ENCODE measurements at places on chromosomes 3 and 15. TPM values are rescaled to one million over a fixed set of nuclear protein-coding genes. Genes with fewer than 3 reads are reported as not detected.

Gene KIF15
- total RNA-seq, result 11.4 TPM

Gene USP3
- 42.9 TPM for total RNA-seq

Gene MYO5C
- total RNA-seq, result 7.4 TPM

Gene SYNPR
- total RNA-seq, result not detected

Gene IL17RB
- 0.88 TPM for total RNA-seq

Gene CELSR3
- 3.8 TPM for total RNA-seq

Gene XCR1
- not detected for total RNA-seq

Gene CAPN7
- total RNA-seq, result 26.7 TPM

Gene CATSPER2
- total RNA-seq, result 0.50 TPM

Gene CAMP
- total RNA-seq, result not detected

Gene ZKSCAN7
- total RNA-seq, result not detected

Gene CRYGS
- 0.96 TPM for total RNA-seq

Gene VEPH1
- total RNA-seq, result 0.25 TPM

Gene ZNF148
- total RNA-seq, result 12.4 TPM

Gene TEX55
- total RNA-seq, result not detected

Gene CD86
- total RNA-seq, result not detected

Gene GPR62
- total RNA-seq, result not detected

Gene PCLAF
- 115 TPM for total RNA-seq

Gene ITIH3
- total RNA-seq, result 0.15 TPM

Gene SLC7A14
- total RNA-seq, result not detected

Gene ARNT2
- 19.3 TPM for total RNA-seq

Gene MCF2L2
- total RNA-seq, result 0.26 TPM

Gene LRRC58
- 12.1 TPM for total RNA-seq

Gene LAMB2
- total RNA-seq, result 72.0 TPM

Data from A549 treated with dexamethasone at 1 μM for 4 hours (cell line).